LHCN-M2 (cell line): ENCODE measurements at places on chromosomes 7 and 10.
A peak's percentile ranks its signal among the peaks of the same experiment; 100 is the strongest.

GRCh38 chr7:27165089-27165995 is at the start of gene HOXA9:
TSS of gene HOXA9 (minus strand) at chr7:27165537. CDS start at chr7:27165457, 80 bp downstream.
- DNase-seq = peak; percentile 88

- DNase-seq = no peak
These were observed 3.4 kb upstream of the CEP41 start for GRCh38 chr7:130444234-130444633.

- no peak for DNase-seq
These were observed 8.9 kb upstream of the CUBN start for GRCh38 chr10:17138460-17139042.

DNA sequence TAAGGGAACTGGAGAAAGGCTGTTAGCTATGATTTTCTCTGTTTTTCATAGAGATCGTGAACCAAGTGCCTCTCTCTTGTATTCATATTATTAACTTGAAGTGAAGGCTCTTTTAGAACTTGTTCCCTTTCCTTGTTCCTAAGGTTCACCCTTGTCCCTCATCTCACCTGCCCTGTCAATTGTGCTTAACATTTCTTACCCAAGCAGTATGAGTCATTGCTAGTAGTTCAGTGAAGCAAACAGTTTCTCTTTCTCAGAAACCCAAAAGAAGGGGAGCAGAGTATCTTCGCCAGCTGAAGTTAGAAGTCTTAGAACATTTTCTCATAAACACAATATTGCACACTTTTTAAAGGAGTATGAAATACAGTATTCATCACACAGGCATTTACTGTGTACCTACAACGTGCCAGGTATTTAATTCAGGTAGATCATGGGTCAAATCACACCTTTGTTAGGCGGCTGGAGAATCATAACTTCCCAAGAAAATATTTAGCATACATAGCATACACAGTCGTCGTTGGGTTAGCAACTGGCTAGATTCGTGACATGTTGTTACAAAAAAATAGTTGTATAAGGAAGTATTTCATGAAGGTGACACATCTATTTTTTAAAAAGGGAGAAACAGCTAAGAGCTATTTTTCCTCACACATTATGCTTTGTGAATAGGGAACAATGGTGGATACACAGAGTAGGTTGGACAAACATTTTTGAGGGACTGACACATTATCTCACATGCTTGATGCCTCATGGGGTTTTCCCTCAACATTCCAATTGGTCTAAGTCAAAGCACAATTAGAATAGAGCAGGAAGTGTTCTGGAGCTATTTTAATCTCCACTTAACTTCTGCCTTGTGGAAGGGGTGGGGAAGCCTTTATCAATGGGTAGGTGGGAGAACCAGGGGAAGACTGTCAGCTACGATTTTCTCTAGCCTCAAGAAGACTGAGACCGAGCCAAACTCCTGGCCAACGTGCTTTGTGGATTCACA is 13.2 kb downstream of the HDAC9 start:
- peak; percentile 98 for DNase-seq

GRCh38 chr7:149809215-149809614 is 29.0 kb upstream of the ZNF862 start:
- DNase-seq = no peak

DNA sequence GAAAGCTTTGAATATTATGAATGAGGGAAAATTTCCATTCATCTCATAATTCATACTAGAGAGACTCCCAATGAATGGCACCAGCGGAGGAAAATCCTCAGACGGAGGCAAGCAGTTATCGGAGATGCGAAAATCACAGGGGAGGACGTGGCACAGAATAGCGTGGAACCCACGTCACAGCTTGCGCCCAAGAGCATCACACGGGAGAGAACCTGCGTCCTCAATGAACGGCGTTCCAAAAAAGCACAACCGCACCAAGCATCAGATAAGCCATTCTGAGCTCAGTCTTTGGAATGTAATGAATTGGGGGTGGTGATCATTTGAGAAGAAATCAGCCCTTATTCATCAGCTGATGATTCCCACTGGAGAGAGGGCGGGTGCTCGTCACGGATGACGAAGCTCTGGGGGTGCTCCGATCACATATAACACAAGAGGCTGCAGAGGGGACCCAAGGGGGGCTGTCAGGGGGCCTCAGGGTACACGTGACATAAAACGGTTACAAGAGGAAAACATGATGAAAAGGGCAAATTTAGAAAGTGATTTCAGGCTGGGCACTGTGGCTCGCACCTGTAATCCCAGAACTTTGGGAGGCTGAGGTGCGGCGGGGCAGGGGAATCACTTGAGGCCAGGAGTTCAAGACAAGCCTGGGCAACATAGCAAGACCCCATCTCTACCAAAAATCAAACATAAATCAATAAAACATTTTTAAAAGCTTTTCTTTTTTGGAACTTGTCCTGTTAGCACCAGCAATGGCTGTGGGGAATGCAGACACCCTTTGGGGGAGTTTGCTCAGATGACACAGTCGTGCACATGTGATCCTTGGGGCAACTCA is 33.8 kb upstream of the FIS1 start:
- no peak for DNase-seq

- no peak for DNase-seq
These were observed 997.3 kb downstream of the REEP3 start for GRCh38 chr10:64518456-64518855.

DNA sequence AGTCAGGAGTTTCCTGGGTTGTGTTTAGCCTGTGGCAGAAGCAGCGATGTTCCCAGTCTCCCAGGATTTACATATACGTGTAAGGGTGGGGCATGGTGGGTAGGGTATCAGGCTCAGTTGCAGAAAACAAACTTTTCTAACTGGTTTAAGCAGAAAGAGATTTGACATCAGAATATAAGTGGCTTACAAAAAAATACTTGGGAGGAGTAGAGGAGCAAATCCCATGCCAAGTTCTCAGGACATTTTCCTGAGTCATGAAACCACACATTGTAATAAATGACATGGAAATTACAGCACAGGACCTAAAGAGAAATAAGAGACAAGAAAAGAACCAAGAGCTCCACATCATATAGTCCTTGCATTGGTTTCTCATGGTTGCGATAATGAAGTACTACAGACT is 26.2 kb upstream of the FRMD4A start:
- peak; percentile 83 for DNase-seq

- DNase-seq = no peak
These were observed 83.0 kb upstream of the DNAJB6 start for GRCh38 chr7:157253850-157254249.

DNA sequence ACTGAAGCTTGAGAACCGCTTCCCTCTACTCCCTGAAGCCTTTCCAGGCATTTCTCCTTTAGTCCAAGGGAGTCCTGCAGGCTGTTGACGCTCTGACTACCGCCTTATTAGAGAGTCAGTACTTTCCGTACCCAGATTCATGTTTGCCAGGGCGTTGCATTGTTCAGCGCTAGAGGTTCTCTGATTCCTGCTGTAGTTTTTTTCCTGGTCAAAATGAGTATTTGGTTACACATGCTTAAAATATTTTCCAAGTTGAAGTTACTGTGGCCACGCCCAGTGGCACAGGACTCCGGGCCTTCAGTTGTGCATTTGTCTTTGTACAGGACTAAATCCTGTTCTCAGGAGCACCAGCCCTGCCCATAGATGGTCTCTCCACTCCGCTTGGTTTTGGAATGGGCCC is 7.9 kb downstream of the MTURN start:
- peak; percentile 90 for DNase-seq

DNA sequence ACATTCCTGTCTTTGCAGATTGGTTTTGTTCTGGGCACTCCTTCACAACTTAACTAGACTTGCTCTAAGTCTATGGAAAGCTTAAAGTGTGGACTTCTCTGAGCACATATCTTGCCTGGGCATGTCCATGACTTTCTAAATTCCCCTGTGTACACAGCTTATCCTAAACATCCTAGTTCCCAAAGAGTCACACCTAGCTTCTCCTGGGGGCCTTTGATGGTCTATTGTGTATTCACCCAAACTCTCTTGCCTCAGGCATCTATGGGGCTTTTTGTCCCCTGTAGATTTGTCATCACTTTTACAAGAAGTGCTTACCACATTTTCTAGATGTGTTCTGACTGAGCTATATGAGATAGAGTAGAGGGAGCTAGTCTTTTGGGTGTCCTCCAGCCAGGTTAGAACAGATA is 12.2 kb upstream of the ZNF488 start:
- peak; percentile 7 for DNase-seq

DNA sequence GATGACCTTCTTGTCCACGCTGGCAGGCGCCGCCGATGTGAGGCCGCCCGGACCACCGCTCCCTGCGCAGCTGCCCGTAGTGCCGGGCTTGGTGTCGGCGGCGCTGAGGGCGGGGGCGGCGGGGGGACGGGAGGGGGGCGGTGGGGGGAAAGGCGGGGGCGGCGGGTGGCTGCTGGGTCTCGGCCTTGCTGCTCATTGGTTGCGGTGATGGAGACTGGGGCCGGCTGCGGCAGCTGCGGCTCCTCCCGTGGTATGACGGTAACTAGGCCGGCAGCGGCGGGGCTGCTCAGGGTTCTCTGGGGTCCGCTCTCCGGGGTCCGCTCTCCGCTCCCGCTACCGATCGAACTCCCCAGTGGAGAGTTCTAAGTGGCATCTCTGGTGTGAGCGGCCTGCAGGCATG is 1.8 kb upstream of the EFCAB10 start:
- no peak for DNase-seq

DNA sequence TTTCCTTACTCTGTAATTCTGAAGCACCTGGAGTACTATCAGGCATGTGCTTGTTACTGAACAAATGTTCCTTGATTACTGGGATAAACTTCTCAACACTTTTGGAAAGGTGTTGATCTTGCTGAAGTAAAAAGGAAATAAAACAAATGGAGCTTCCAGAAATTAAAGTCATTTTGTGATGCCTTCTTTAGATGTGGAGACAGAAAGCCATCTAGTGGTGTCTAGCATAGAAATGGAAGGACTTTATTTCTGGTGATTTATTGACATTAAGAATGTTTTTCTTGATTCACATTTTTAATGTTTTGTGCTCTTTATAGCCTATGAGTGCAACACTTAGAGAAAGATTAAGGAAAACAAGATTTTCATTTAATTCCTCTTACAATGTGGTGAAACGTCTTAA is 1.4 kb downstream of the SFR1 start:
- DNase-seq = no peak

DNA sequence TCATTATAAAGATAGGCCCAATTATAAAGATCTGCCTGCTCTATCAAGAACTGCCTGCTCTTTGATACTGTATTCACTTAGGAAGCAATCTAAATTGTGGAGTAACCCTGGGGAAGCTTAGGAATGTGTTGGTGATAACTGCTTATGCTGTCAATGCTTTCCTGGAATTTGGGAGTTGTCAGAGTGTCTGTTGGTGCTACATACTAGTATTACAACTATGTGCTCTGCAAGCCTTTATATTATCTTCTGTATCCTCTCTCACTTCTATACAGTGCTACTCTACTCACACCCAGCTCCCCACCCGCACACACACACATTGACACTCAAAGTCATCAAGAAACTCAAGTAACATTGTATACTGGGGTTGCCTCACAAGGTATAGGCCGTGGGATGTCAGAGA is 6.1 kb downstream of the ZNF277 start:
- DNase-seq = no peak

DNA sequence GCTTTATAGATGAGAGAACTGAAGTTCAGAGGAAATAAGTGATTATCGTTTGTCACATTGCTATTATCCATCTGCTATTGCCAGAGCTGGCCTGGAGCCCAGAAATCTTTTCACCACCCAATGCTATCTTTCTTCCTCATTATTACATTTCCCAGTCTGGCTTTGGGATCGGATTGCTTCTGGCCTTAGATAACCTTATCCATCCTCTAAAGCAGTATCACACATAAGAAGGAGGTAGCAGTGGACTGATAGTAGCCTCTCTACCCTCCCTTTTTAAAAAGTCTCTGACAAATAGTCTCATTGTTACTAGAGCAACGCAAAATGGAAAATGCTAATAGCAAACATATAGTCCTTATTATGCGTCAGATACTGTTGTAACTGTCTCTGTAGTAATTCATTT is 1.3 kb upstream of the CLDN12 start:
- peak; percentile 17 for DNase-seq

- no peak for DNase-seq
These were observed 338.6 kb upstream of the NFE2L3 start for GRCh38 chr7:25813381-25813780.

- DNase-seq = no peak
These were observed 12.8 kb downstream of the ZMIZ2 start for GRCh38 chr7:44761207-44762161.

DNA sequence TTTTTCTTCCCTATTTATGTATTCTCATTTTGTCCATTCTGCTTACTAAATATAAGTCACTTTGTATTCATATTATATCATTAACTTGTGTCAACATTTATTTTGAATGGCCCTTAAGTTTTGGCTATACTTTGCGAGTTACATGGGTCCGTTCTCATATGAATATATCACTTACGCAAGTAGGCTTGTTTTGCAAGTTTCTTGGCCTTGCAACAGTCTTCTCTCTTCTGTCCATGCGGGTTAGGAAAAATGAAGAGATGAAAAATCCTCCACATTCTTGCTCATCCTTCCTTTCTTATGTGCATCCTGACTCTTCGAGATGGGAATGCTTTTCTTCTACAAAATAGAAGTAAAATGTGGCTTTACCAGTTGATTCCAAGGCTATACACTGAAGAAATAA is 82.8 kb downstream of the GPR158 start:
- no peak for DNase-seq

- no peak for DNase-seq
These were observed 80.4 kb upstream of the GPR26 start for GRCh38 chr10:123585477-123586445.

- DNase-seq = no peak
These were observed 22.3 kb upstream of the SFMBT2 start for GRCh38 chr10:7432884-7433726.

GRCh38 chr7:30144657-30145306 is 10.0 kb downstream of the MTURN start:
- DNase-seq = no peak

DNA sequence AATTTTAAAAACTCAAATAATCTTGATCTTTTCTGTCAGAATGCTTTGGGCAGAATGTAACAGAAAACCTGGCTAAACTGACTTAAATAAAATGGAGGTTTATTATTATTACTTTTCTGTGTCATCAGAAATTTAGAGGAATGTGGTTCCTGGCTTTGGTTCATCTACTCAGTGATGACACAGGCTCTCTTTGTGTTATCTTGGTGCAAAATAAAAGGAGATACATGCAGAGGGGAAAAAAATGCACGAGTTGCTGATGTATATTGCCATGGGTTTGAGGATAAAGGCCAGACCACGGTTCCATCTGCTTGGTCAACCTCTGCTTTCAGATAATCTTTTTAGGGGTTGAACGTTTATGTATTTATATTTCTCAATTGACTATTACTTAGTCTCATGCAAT is 181.4 kb downstream of the SUGCT start:
- no peak for DNase-seq

DNA sequence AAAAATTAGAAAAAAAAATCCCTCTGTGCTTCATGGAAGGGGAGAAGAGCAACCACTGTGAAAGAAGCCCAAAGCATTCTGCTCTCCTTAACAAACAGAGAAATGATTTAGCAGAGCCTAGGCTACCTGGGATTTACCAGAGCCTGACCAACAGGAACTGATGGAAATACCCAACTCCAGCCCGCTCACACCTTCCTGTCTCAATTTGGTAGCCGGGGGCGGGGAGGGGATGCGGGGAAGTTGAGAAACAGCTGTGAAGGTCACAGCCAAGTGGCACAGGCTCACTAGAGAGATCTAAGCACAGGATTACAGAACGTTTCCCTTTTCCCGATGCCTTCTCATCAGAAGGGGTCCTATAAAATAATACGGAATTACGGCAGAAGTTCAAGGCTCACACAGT is 17.6 kb downstream of the RSU1 start:
- no peak for DNase-seq
